Foreskin melanocyte (primary cell): ENCODE measurements at places on chromosomes 13 and 19.

GRCh38 chr13:43243711-43244110, 220.3 kb downstream of the DNAJC15 start:
- DNase-seq, result no peak

DNA sequence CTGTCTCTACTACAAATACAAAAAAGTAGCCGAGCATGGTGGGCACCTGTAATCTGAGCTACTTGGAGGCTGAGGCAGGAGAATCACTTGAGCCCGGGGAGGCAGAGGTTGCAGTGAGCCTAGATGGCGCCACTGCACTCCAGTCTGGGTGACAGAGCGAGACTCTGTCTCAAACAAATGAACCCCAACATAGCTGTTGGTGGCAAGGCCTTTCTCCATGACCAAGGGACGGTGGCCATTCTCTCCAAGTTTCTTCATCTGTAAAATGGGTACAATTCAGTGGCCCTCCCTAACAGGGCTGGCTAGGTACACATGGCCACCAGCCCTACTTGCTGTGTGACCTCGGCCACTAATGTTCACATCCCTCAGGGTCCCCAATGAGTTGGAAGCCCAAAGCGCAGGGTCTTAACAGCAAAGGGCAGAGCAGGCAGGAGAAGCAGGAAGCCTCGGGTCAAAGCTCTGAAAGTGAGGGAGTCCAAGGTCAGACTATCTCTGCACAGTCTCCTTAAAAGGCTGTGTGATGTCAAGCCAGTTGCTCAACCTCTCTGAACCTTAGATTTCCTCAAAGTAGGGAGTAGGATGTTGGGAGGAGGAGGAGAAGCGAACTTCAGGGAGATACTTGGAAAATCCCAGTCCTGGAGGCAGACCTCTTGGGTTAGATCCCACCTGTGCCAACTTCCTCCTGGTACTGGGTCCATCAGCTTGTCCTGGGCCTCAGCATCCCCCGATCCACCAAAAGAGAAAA, 2.7 kb downstream of the JUND start:
- DNase-seq, result no peak

DNA sequence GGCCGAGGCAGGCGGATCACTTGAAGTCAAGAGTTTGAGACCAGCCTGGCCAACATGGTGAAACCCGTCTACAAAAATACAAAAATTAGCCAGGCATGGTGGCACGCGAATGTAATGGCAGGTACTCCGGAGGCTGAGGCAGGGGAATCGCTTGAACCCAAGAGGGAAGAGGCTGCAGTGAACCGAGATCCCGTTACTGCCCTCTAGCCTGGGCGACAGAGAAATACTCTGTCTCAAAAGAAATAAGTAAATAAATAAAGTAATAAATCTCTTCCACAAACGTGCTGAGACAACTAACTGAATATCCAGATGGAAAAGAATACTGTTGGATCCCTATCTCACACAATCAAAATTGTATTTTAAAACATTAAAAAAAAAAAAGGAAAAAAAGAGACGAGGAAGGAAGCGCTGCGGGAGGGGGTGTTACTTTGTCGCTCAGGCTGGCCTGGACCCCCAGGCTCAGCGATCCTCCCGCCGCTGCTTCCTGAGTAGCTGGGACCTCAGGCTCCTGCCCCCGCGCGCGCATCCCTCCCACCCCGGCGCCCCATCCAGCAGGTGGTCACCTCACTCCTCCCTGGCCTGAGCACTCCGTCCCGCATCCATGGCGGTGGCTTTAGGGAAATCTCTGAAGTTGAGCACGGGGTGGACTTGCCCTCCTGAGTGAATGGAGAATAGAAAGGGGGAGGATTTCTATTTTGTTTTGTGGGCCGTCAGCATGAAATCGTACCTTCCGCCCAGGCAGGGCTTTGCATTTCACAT, 628 bp upstream of the ZNF813 start:
- no peak for DNase-seq

- no peak for DNase-seq
Observed at GRCh38 chr19:42170715-42171114, 38.5 kb upstream of the POU2F2 start.

- DNase-seq, result no peak
Observed at GRCh38 chr19:2305452-2306280, 2.3 kb downstream of the LINGO3 start.

- DNase-seq, result no peak
Observed at GRCh38 chr19:13069415-13070359, 33.0 kb downstream of the LYL1 start.

GRCh38 chr19:46014534-46014933, 8.3 kb downstream of the PGLYRP1 start:
- no peak for DNase-seq

GRCh38 chr19:7705387-7706187, 3.7 kb upstream of the FCER2 start:
- no peak for DNase-seq

- no peak for DNase-seq
Observed at GRCh38 chr13:51999510-51999911, 11.7 kb downstream of the ATP7B start.

DNA sequence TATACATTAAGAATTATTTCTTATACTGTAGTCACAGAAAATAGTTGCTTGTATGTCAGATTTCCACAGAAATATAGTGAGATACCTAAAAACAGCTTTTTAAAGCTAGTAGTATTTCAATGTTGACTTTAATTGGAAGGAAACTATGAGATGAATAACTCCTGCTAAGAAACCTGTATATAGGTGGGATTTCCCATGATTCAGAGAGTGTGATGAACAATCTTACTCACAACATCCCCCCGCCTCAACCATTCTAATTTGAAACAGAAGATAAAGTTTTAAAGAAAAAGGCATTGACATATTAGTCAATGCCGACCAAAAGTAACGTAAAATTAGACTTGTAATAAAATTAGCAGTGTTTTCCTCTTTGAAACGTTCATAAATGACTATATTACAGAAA, 1.4 kb upstream of the MIR17HG start:
- no peak for DNase-seq
